ENCODE measurements at places on chromosomes 11 and 22. TPM values are rescaled to one million over a fixed set of nuclear protein-coding genes. Genes with fewer than 3 reads are reported as not detected.

Gene SCGB1A1
- 41.0 TPM for polyA plus RNA-seq

DNA sequence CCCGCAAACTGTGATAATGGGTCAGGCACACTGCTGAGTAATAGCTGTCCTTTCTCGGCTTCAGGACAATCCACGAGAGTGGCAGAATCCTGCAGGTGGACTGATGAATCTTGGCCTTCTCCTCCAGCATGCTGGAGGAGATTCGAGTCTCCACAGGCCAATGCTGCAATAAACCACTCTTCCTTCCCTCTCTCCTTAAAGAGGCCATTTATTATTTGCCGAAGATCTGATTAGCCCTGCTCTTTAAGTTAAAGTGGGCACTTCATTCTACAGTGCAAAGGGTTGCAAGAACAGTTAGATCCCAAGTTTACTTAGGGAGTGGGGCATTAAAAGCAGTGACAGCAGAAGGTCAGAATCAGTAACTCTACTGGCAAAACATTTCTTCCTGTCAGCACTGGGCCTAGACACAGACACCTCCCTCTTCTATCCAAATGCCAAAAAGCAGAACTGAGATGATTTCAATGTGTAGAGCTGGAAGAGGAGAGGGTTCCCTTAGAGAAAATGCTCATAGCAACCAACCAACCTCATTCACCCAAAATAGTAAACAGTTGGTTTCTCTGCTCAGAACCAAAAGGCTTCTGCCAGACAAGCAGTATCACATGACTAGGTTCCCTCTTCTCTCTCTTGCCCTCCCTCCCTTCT is 121.7 kb downstream of the SGSM3 start:
- DNase-seq = peak; percentile 59

DNA sequence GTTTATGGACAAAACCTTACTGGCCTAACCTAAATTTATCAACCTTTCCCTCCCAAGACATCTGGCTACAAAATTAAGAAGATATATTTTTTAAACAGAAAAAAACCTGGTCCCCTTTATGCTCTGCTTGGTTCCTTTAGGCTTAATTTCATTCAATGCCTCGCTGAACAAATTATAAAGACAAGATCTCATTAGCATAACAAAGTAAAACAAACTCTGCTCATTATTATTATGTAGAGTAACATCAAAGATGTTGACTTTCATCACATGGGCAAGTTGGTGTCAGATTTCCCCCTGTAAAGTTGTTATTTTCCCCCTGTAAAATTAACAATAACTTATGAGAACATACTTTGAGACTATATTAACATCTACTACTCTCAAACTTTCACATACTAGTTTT is 11.0 kb downstream of the RRAS2 start:
- DNase-seq = no peak

- DNase-seq = no peak
These were observed 132.1 kb upstream of the PAX6 start for GRCh38 chr11:31943056-31943780.

DNA sequence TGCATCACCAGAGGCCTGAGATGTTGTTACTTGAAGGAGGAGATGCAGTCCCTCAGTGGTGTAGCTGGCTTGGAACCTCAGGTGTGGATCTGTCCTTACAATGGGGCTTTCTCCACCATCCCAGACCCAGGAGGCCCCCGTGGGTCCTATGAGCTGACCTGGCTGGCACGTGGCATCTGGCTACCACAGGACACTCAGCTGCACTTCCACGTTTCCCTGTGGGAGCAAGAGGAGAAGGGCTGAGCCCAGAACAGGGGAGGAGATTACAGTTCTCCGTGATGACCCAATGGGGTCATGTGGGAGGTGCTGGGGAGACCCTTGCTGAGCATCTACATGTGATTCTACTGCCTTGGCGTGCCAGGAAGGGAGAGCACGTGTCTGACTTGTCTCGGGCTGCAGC is 1448.4 kb downstream of the TBC1D22A start:
- DNase-seq = no peak

DNA sequence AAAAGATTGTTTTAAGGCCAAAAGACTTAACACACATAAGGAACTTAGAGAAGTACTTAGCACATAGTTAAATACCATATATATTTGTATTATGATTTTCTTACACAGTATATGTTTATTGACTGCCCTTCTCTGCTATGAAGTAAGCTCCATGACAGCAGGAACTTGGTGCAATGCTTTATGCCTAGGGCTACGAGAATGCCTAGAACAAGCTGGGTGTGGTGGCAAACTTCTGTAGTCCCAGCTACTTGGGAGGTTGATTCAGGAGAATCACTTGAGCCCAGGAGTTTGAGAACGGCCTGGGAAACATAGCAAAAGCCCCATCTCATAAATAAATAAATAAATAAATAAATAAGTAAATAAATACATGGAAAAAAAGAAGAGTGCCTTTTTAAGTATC is 1.9 kb downstream of the SLC5A12 start:
- DNase-seq = no peak

DNA sequence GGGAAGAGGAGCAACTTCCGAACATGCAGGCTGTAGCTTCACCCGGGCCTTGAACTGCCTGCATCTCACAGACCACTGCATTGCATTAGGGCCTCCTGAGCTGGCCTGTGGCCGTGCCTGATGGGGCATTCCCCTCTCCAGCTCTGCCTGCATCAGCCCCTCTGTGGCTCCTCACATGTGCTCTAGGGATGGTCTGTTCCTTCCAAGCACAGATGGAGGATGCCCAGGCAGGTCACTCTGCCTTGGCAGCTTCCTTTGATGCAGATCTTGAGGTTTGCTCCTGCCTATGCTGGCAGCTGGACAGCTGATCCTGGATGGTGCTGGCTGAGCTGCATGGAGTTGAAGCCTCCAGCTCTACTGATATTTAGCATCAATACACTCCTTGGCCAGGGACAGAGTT is 28.5 kb downstream of the AMPD3 start:
- no peak for DNase-seq

DNA sequence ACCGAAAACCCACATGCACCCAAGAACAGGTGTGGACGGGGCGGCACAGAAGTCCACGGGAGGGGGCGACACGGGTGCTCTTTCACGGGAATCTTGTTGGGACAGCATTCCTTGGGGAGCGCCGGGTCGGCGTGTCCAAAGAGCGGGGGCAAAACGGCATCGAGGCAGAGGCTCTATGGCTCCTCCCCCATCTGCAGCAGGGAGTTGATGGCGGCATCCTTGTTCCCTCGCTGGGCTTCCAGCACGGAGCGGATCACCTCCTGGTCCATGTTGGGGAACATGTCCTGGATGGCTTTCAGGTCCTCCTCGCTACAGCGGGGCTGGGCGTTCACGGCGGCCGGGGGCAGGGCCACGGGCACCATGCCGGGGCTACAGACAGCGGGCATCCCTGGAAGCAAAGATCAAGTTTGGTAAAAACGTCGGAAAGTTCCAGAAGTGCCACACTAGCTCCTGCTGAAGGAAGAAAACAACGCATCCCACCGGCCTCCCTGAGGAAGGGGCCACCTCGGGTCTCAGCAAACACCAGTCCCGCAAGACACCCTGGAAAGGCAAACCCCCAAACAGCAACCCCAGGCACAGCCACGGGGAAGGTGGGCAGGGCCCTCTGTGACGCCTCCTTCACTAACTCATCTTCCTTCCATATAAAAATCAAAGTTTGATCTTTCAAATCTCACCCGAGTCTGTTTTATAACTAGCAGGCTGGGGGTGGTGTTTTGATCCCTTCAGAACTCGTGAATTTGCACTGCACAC is 32.4 kb downstream of the TOLLIP start:
- no peak for DNase-seq

- DNase-seq = no peak
These were observed 226.4 kb downstream of the ADAMTS15 start for GRCh38 chr11:130674686-130675308.

DNA sequence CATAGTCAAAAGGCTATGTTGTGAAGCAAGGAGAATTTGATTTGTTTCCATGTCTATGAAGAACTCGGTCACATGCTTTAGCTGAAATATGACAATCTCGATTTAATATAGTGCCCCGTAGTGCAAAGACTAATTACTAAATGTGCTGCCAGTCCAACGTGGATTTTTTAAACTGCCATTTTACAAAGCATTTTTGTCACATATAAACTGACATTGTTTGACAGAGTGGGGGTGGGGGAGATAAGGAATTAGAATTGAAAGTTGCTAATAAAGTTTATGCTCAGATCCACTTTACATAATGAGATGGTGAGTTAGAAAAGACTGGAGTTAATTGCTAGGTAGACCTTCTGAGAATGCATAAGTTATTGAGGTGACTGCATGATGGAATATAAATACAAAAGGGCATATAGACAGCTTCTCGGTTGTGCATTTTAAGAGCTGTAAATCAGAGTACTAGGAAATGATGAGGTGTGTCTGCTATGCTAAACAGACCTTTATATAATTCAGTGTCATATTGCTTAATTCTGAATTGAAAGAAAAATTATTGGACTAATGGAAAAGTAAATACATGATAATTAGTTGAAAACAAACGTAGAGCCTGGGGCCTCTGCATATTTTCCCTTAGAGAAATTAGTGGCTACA is 158.9 kb upstream of the MTNR1B start:
- DNase-seq = no peak

DNA sequence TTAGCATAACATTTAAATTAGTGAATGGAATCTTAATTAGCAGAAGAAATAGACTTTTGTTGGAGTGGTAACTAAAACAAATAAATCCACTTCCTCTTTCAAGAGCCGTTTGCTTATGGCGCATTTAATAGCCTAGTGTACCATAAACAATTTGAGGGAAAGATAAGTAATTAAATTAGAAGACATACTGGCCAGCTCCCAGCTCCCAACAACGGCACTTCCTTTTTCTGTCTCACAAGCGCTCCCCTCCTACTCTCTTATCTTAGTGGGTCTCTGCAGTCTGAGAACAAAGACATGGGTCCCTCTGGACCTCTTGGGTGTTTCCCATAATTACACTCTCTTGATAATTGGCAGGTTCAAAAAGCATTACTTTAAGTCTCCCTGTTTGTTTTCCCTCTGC is 146.0 kb downstream of the OPCML start:
- DNase-seq = peak; percentile 61

- DNase-seq = no peak
These were observed 40.5 kb downstream of the ARHGAP1 start for GRCh38 chr11:46659908-46660307.

Data from right lung (tissue), 10 donors.